Hindlimb muscle (tissue), 1 donor: ENCODE measurements at places on chromosomes 4 and X. TPM values are rescaled to one million over a fixed set of nuclear protein-coding genes. Genes with fewer than 3 reads are reported as not detected.
A peak's percentile ranks its signal among the peaks of the same experiment; 100 is the strongest.

DNA sequence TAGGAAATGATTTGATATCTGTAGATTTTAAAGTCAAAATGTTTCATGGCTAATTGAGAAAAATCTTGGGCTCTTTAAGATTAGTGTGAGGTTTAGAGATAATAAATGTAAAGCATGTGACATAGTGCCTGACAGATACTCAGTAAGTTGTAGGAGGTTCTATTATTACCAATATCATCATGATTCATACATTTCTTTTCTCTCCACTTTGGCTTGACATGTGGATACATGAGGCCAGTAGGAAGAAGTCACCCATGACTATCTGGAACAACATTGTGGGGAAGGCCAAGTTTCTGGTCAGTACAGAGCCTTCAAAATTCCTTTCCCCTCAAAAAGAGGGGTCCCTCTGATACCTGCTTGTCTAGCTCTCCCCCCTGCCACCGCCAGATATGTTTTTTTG lies 91.2 kb upstream of the SORBS2 start:
- no peak for DNase-seq

DNA sequence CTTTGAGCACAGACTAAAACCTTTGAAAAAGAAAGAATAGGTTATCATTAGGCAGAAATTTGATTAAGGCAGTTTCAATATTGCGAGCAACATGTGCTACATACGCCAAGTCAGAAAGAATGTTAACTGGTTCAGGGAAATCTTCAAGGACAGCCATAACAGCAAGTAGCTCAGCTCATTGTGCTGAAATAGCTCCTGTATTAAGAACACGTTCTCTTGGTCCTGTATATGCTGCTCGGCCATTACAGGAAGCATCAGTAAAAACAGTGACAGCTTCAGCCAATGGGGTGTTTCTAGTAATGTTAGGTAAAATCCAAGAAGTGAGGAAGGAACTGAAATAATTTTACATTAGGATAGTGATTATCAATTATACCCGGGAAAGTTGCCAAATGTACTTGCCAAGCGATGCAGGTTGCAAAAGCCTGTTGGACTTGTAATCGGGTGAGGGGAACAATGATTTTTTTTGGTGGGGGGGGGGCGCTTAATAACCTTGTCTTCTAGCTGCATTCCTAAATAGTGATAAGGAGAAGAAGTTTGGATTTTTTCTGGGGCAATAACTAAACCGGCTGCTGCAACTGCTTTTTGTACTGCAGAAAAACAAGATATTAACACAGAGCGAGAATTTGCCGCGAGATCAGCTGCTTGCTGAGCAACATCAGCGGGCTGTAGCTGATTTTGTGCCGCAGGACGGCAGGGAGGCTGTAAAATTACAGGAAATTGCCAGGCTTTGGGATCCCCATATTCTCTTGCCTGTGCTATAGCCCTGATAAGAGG lies 49.4 kb upstream of the RASSF6 start:
- no peak for DNase-seq

DNA sequence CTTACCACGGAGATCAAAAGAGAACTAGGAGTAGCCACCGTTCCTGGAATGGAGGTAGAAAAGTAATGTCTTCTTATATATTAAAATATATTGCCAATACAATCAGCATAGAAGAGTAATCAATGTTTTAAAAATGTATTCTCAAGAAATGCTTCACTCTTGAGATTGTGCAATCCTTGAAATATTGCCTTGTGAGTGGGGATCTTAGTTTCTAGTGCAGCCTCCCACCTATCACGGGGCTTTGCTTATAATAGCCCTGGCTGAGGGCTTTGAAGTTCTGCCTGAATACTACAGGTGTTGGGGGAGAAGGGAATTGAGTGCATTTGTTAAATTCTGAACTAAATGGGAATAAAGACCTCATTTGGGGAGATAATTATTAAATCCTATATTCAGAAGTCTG lies 55.5 kb downstream of the VGLL1 start:
- no peak for DNase-seq

DNA sequence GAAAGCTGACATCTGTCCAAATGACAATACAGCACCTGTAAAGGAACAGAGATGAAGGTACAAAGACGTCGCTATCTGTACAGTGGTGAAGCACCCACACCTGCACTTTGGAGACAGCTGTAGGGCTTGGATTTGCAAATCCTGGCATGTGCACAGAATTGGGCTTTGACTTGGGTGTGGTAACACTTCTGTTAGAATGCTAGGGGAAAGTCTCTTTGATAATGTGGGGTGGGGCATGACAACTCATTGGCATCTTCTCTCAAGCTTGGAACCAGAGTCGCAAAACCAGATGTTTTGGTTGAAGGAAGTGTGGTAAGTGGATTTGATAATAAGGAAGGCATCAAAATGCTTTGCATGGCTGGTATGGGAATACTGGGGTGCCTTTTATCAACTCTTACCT lies 55.5 kb downstream of the VCX3B start:
- no peak for DNase-seq

DNA sequence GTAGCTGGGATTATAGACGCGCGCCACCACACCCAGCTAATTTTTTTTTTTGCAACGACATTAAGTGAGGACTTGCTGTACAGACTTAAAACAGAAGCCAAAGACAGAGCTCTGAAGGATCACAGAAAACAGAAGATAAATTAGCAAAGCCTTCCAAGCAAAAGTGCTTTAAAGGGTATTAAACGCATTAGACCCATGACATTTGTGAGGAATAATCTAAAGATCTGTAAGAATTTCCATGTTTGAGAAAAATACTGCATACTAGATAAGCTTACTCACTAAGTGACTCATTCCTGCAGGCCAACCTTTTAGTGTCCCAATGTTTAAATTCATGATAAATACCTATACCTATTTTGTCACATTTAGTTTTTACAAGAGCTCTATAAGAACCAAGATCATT lies 27.4 kb downstream of the SMARCA1 start:
- DNase-seq: no peak

PPM1K gene
- 20.0 TPM for polyA plus RNA-seq

- peak; percentile 30 for DNase-seq
These were observed 28.7 kb upstream of the STOX2 start for GRCh38 chr4:183876268-183876934.

- DNase-seq: no peak
These were observed 17.7 kb downstream of the ABLIM2 start for GRCh38 chr4:8140915-8141314.

HS3ST1 gene
- polyA plus RNA-seq: 0.46 TPM

AMBN gene
- not detected for polyA plus RNA-seq

EXOC1L gene
- polyA plus RNA-seq: not detected

DNA sequence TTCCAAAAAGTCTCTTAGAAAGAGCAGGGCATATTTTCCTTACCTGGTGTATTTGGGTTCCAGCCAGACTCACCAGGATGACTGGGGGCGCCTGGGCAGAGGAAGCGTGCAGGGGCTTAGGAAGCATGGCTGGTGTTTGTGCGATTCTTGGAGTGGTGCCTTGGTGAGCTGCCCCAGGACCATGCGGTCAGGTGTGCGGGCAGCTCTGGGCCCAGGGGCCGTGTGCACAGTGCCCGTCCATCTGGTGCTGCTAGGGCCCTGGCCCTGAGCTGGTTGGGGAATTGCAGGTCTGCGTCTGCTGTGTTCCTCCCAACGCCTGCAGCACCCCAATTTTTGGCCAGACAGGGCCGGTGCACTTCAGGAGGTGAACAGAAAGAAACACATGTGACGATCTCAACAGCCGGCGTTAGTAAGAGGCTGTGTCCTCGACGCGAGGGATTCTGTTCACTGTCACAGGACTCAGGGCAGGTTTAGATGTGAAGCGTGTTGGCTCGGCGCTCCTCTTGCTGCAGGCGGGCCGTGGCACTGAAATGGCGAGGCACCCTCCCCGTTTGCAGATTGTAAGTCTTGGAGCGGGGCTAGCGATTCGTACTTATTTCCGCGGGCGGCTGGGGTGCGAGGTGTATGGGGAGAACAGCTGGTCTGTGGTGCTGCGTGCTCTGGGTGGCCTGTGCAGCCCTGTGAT lies 15.2 kb downstream of the RGS12 start:
- DNase-seq: no peak

- no peak for DNase-seq
These were observed 21.7 kb upstream of the HEPH start for GRCh38 chrX:66142351-66142750.

BMP3 gene
- 0.34 TPM for polyA plus RNA-seq

PRRG1 gene
- 15.3 TPM for polyA plus RNA-seq

- no peak for DNase-seq
These were observed 286.3 kb downstream of the ANK2 start for GRCh38 chr4:113335746-113336145.

CSAG2 gene
- polyA plus RNA-seq: not detected

- no peak for DNase-seq
These were observed 335.6 kb upstream of the TRAM1L1 start for GRCh38 chr4:117420948-117421347.

DNA sequence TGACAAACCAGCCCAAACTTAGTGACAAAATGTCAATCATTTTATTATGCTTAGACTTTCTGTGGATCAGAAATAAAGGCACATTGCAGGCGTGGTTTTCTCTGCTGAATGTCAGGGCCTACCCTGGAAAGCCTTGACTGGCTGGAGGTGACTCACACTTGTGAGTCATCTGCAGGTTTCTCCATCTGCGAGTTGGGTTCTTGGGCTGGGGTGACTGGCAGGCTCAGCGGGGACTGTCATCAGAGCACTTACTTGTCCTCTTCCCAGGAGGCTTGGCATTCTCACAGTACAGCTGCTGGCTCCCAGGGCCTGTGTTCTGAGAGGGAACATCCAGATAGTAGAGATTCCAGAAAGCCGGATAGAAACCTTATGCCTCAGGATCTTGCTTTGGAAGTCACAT lies 153.8 kb upstream of the AGA start:
- no peak for DNase-seq

CHRDL1 gene
- polyA plus RNA-seq: 5.1 TPM

GRCh38 chrX:150201841-150202240 lies 161.3 kb upstream of the MAMLD1 start:
- no peak for DNase-seq

PPA2 gene
- 38.4 TPM for polyA plus RNA-seq

COX7B2 gene
- not detected for polyA plus RNA-seq

LRCH2 gene
- polyA plus RNA-seq: 3.8 TPM

UGT2B17 gene
- polyA plus RNA-seq: not detected

- DNase-seq: no peak
These were observed 60.9 kb downstream of the ANAPC4 start for GRCh38 chr4:25437926-25438325.

- no peak for DNase-seq
These were observed 14.2 kb upstream of the MID1 start for GRCh38 chrX:10634392-10635161.

GRCh38 chr4:53532521-53532920 lies 58.8 kb downstream of the LNX1 start:
- DNase-seq: no peak

PDZD4 gene
- polyA plus RNA-seq: 2.4 TPM

- no peak for DNase-seq
These were observed 109.5 kb upstream of the EOLA2 start for GRCh38 chrX:150047818-150048217.

SMIM31 gene
- not detected for polyA plus RNA-seq
